ENCODE measurements at places on chromosomes 11 and 22.
A peak's percentile ranks its signal among the peaks of the same experiment; 100 is the strongest.

DNA sequence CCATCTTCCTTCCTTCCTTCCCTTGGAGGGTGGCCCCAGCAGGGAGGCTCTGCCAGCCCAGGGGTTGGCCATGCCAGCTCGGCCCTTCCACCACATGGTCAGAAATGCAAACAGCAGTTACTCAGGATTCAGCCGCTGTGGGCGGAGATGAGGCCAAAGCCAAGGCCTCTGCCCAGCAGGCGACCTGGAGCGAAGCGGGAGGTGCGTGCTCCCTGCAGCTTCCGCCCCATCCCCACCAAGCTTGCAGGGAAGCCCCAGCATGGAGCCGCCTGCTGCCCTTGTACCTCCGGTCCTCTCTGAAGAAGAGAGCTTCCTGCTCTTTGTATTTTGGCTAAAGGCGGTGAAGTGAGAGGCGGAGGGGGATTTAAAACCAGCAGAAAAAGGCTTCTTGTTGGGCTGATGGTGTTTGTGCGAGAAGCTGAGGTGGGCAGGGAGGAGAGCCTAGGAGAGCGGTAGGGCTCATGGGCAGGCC is 50.4 kb downstream of the ANO1 start:
- DNase-seq: peak; percentile 23

- DNase-seq: no peak
Observed at GRCh38 chr11:133162227-133162626, 370.1 kb downstream of the OPCML start.

DNA sequence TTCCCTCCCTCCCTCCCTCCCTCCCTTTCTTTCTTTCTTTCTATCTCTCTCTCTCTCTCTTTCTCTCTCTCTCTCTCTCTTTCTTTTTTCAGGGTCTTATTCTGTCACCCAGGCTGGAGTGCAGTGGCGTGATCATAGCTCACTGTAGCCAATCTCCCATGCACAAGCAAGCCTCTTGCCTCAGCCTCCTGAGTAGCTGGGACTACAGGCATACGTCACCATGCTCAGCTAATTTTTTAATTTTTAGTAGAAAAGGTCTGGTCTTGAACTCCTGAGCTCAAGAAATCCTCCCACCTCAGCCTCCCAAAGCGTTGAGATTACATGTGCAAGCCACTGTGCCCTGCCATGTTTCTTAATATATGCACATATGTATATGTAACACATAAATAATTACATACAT is 19.0 kb downstream of the TSKU start:
- DNase-seq: no peak

DNA sequence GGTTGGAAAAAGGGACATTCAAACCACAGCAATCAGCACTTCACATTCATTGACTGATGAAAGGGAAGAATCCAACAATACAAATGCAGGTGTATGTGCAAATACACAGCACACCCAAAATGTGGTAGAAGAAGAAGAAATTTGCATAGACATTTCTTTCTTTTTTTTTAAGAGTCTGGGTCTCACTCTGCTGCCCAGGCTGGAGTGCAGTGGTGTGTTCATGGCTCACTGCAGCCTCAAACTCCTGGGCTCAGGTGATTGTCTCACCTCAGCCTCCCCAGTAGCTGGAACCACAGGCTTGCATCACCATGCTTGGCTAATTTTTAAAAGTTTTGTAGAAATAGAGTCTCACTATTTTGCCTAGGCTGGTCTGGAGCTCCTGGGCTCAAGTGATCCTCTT is 21.9 kb downstream of the CARS1 start:
- DNase-seq: no peak

- DNase-seq: peak; percentile 74
Observed at GRCh38 chr22:36977947-36978660, 41.1 kb downstream of the TST start.

- no peak for DNase-seq
Observed at GRCh38 chr11:78355309-78355705, 62.3 kb downstream of the GAB2 start.

DNA sequence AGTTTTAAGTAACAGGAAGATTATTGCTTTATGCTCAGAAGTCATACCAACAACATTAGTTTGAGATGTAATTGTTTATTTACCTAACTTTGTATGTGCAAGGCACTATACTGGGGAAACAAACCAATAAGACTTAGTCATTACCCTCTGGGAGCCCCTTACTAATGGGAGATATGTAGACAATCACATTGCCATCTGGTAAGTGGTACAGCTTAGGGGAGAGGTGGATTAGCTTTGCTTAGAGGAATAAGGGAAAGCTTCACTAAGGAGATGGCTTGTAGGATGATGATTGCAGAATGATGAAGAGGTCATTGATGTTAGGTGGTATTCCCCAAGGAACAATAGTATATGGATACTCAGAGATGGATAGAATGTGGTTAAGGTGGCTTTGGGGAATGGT is 17.5 kb downstream of the EMSY start:
- no peak for DNase-seq

DNA sequence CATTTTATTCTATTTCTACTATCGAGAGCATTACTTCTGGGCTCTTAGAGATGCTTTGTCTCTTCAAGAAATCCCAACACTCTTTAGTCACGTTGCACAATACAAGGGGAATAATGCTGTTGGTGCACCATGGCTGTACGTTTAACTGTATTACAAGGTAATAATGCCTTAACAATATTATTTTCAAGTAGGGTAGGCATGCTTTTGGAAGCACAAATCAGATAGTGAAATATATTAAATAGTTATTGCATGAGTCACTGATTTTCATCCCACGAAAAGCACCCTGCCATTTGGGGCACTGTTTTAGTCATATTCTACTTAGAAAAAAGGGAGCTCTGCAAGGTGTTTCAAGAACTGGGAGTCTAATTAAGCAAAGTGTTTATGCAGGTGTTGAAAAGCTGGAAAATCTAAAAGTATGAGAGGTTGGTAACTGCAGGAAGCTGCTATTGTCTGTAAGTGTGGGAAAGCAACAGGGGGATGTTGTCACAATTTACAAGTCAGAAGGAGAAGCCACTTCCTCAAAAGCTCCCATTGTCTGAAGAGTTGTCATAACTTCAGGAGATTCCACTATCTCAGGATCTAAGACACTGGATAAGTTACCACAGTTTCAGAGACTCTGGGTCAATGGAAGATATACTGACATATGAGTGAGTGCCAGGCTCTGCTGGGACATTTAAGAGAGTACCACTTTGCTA is 218.2 kb downstream of the JRKL start:
- DNase-seq: peak; percentile 3

GRCh38 chr11:43359422-43359818 is 700 bp downstream of the TTC17 start:
- peak; percentile 51 for DNase-seq

- DNase-seq: peak; percentile 41
Observed at GRCh38 chr11:96340555-96340885, 2.5 kb downstream of the MAML2 start.

DNA sequence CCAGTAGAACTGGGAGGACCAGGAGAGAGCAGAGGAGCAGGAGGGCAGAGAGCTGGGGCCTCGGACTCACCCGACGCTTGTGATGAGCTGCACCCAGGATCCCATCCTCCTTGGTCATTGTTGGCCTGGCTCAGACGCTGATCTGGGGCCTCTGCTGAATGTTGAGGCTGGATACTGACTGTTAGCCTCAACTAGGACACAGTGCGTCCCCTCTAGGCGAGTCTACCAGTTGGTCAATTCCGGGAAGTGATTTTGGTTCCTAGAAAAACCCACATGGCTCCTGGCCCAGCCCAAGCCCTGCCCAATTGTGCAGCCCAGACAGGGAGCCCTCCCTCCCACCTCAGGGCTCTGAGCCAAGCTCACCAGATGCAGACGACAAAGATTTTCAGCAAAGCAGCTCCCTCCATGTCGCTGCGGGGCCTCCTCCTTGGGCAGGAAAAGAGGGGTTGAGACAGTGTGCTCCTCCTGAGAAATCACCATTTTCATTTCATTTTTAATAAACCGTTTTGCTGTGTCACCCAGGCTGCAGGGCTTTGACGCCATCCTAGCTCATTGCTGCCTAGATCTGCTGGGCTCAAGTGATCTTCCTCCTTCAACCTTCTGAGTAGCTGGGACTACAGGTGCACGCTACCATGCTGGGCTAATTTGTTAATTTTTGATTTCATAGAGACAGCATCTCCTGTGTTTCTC is at the start of gene APOL4:
Gene APOL4, minus strand, starts transcription at position 180 of the 690 bp plus-strand sequence. Its CDS starts 75 bp downstream, at position 105.
- no peak for DNase-seq
